ENCODE measurements at places on chromosomes 3 and 15.

DNA sequence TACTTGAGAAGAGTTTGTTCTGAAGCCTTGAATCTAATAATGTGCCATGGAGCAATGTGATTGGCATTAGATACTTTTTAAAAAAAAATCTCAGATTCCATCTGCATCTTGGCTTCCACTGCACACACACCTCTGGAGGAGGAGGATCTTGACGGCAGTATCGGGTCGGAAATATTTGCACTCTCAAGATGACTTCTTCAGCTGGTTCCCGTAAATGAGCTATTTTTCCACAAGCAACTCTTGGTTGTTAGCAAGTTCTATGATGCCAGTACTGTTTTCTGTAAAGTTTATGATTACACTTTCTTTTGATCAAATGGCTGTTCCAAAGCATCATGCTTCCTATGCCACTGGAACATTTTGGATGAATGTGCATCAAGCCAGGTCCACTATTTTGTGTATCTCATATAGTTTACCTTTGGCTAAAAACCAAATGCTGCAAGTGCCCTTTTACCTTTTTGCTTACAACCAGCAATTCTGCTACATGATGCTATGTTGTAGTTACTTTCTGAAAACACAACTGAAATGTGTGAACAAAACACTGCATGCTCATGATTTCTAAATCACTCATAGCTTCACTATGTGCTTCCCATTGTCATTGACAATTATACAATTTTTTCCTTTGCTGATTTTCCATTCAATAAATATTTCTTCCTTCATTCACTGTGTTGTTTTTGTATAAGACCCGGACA lies 43.8 kb downstream of the CCR3 start:
- H3K4me1 ChIP-seq: peaks cover 56% of the 10 kb centered on the region
- H3K36me3 ChIP-seq: no peaks in the 10 kb centered on the region
- no peaks in the 10 kb centered on the region for H3K27me3 ChIP-seq
- peak overlapping the region; percentile 88 for H3K27ac ChIP-seq
- no peak overlapping the region for H3K4me3 ChIP-seq

DNA sequence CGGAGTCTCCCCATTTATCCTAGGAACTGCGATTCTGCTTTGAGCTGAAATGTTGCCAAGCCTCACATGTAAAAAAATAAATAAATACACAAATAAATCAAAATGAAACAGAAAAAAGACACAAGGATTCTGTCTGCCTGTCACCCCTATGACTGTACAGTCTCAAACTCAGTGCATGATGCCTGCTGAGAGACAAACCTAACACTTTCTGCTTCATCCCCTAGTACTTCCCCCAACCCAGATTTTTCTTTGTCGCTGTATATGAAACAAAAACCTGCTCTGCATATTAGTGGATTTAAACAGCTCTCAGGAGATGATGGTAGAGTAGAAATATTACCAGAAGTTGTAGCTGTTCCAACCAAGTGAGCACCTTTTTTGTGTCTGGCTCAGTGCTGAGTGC lies 530.7 kb upstream of the CFAP20DC start:
- H3K36me3 ChIP-seq: no peaks in the 10 kb centered on the region
- H3K27ac ChIP-seq: no peak overlapping the region
- no peak for DNase-seq
- peaks cover 3% of the 10 kb centered on the region for H3K4me1 ChIP-seq

DNA sequence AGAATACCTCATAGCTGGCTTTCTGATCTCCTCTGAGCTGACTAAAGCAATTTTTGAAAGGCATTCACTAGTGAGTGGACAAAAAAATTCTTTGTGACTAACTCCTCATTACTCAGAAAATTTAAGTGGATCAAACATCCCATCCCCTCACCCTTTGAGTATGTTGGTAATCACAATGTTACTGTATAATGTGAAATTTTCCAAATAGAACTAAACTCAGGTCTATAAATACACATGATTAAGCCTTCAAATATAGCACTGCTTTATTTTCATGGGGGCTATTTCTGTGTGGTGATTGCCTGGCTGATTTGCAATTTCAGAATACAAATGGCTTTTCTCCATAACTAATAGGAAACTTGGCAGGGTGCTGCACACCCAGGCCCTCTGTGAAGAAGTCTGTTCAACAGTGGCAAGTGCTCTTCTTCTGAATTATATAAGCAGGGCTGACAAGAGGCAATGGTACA lies 45.9 kb upstream of the ACTC1 start:
- H3K36me3 ChIP-seq: no peaks in the 10 kb centered on the region
- H3K27ac ChIP-seq: no peak overlapping the region
- DNase-seq: no peak
- no peak overlapping the region for H3K4me3 ChIP-seq
- no peaks in the 10 kb centered on the region for H3K4me1 ChIP-seq
- H3K27me3 ChIP-seq: no peaks in the 10 kb centered on the region

GRCh38 chr3:177615015-177615414 lies 417.7 kb upstream of the TBL1XR1 start:
- no peak overlapping the region for H3K27ac ChIP-seq
- no peaks in the 10 kb centered on the region for H3K27me3 ChIP-seq
- peaks cover 3% of the 10 kb centered on the region for H3K4me1 ChIP-seq
- no peak overlapping the region for H3K4me3 ChIP-seq
- no peaks in the 10 kb centered on the region for H3K36me3 ChIP-seq

- H3K27me3 ChIP-seq: peaks cover 36% of the 10 kb centered on the region
- peaks cover 2% of the 10 kb centered on the region for H3K36me3 ChIP-seq
- H3K27ac ChIP-seq: no peak overlapping the region
- no peak overlapping the region for H3K4me3 ChIP-seq
These were observed 11.2 kb upstream of the ATP11B start for GRCh38 chr3:182782149-182782548.

DNA sequence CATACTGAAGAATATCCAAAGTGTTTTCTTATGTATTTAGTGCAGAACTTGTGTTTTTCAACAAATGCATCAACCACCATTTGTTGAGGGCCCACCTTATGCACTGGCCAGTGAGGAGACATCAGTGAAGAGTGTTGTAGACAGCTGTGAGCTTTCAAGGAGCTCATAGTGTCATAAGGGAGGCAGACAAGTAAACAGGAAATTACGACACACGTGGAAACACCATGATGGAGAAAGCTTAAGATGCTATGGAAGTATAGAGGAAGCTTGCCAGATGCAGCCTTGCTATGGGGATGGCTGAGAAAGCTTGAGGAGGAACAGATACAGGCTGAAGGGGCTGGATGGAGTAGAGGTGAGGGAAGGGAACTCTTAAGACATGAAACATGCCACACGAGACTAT lies 50.8 kb upstream of the PSMD6 start:
- peaks cover 71% of the 10 kb centered on the region for H3K27me3 ChIP-seq
- no peak overlapping the region for H3K27ac ChIP-seq
- H3K36me3 ChIP-seq: no peaks in the 10 kb centered on the region
- H3K4me3 ChIP-seq: no peak overlapping the region

DNA sequence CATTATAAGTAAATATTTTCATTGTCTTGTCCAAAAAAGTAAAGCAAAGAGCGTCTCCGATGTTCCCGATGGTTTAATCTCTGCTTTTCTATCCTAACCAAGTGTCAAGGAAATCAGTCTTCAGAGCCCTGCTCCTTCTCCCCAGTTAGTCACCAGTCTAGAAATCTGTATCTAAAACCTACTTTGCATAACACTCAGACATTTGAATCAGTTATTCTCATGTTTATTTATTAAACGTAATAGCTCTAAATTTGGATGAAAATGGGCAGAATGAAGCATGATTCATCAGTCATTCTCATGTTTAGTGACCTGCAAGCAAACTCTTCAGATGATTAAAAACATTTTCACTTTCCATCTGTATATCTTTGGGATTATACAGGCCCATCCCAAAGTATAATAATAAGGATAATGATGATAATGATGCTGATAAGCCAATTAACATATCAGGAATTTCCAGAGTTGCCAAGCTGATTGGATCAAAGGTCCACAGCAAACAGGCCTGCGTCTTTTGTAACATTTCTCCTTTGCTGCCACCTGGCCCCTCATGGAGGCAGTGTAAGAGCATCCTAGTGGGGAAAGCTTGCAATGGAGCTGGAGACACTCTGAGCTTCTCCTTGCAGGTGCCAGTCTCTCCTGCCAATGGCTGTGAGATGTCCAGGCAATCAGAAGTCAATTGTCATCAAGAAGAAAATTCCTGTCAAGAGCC lies 273.9 kb downstream of the IGSF11 start:
- H3K36me3 ChIP-seq: no peaks in the 10 kb centered on the region
- DNase-seq: no peak
- no peak overlapping the region for H3K4me3 ChIP-seq

- no peaks in the 10 kb centered on the region for H3K36me3 ChIP-seq
- H3K27me3 ChIP-seq: no peaks in the 10 kb centered on the region
- H3K4me3 ChIP-seq: no peak overlapping the region
- peaks cover 27% of the 10 kb centered on the region for H3K4me1 ChIP-seq
These were observed 29.9 kb upstream of the STT3B start for GRCh38 chr3:31502803-31503221.
